Colonic mucosa (tissue), 4 donors: ENCODE measurements at places on chromosomes 1 and 21. TPM values are rescaled to one million over a fixed set of nuclear protein-coding genes. Genes with fewer than 3 reads are reported as not detected.

The TMPRSS2 gene
- total RNA-seq: 261 TPM

The MCOLN2 gene
- 21.6 TPM for total RNA-seq

DNA sequence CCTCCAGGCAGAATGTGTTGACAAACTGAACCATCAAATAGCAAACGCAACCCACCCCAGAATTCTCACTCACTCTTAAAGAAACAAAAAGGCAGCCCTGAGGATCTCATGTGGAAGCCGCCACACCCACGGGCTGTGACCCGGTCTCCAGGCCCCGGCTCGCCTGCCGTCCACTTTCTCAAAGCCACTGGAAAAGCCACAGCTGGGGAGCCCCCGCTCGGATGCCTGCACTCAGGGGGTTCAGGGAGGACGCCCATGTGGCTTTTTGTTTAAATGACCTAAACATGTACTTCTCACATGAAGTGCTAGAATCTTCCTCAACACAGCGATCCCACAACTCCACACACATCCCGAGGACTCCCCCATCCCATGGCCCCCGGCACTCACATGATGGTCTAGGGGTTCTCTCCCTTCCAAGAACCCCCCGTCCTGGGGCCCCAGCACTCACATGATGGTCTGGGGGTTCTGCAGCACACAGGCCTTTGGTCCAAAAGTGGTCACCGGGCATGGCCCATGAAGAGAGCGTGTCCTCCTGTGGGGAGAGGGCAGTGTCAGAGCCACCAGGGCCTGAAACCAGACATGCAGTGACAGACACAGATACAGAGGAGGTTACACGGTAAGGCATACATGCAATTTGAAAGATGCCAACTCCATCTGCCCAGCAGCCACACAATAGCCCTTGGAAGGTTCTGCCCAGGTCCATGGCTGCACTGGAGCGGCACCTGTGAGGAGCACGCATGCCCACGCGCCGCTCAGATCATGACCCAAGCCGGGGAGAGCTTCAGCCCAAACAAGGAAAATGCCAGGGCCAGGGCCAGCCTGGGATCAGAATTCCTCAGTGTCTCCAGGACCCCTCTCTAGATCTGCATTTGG, 16.5 kb downstream of the NADK start:
- H3K27ac ChIP-seq: no peak overlapping the region
- H3K4me3 ChIP-seq: no peak overlapping the region
- peaks cover 16% of the 10 kb centered on the region for H3K4me1 ChIP-seq
- H3K27me3 ChIP-seq: no peaks in the 10 kb centered on the region
- DNase-seq: no peak
- peaks cover 10% of the 10 kb centered on the region for H3K36me3 ChIP-seq

- H3K4me3 ChIP-seq: no peak overlapping the region
- no peaks in the 10 kb centered on the region for H3K36me3 ChIP-seq
- H3K27me3 ChIP-seq: no peaks in the 10 kb centered on the region
- H3K4me1 ChIP-seq: no peaks in the 10 kb centered on the region
- DNase-seq: peak; percentile 40
- H3K27ac ChIP-seq: peak overlapping the region; percentile 39
Measured at GRCh38 chr1:220803401-220804201, 16.9 kb downstream of the MTARC1 start.

GRCh38 chr21:42855171-42855936, 24.0 kb downstream of the WDR4 start:
- H3K4me1 ChIP-seq: no peaks in the 10 kb centered on the region
- no peak for DNase-seq
- no peaks in the 10 kb centered on the region for H3K27me3 ChIP-seq
- H3K27ac ChIP-seq: no peak overlapping the region
- H3K36me3 ChIP-seq: peaks cover 12% of the 10 kb centered on the region
- no peak overlapping the region for H3K4me3 ChIP-seq

GRCh38 chr1:113780374-113781146, 21.3 kb upstream of the PHTF1 start:
- peaks cover 6% of the 10 kb centered on the region for H3K4me1 ChIP-seq
- no peak for DNase-seq
- H3K4me3 ChIP-seq: no peak overlapping the region
- H3K27ac ChIP-seq: peak overlapping the region; percentile 26
- H3K36me3 ChIP-seq: no peaks in the 10 kb centered on the region
- H3K27me3 ChIP-seq: no peaks in the 10 kb centered on the region

DNA sequence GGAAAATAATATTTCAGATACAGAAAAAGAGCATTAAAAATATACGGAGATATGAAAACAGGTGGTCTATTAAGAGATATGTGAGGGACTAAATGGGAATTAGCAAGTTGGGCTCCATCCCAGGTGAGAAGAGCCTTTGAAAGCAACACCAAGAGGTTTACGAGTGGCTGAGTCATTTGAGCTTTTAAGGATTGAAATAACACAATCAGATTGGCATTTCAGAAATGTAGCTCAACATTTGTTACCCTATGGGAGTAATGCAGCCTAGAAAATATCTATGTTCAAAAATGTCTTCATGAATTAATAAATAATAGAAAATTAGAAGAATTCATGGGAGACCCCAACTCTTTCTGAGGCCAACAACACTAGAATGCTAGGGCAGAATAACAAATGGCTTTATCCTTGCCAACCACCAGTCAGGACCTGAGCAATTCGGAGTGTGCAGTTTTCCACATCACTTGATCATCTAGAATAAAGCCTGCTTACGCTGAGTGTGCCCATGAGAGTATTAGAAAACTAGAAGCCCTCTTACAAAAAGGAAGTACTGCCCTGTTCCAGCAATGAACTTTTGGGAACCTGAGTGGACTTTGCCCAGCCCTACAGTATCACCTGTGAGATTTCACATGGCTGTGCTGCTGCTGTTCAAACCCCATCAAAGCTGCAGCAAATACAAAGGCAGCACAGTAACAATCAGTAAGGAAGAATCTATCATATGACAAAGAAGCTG, 538.0 kb upstream of the CAMK1G start:
- no peak overlapping the region for H3K27ac ChIP-seq
- H3K27me3 ChIP-seq: no peaks in the 10 kb centered on the region
- H3K4me3 ChIP-seq: no peak overlapping the region
- H3K4me1 ChIP-seq: no peaks in the 10 kb centered on the region
- DNase-seq: no peak

GRCh38 chr21:36926989-36927718, 39.3 kb downstream of the HLCS start:
- H3K27ac ChIP-seq: no peak overlapping the region
- no peaks in the 10 kb centered on the region for H3K4me1 ChIP-seq
- no peak overlapping the region for H3K4me3 ChIP-seq
- DNase-seq: no peak

DNA sequence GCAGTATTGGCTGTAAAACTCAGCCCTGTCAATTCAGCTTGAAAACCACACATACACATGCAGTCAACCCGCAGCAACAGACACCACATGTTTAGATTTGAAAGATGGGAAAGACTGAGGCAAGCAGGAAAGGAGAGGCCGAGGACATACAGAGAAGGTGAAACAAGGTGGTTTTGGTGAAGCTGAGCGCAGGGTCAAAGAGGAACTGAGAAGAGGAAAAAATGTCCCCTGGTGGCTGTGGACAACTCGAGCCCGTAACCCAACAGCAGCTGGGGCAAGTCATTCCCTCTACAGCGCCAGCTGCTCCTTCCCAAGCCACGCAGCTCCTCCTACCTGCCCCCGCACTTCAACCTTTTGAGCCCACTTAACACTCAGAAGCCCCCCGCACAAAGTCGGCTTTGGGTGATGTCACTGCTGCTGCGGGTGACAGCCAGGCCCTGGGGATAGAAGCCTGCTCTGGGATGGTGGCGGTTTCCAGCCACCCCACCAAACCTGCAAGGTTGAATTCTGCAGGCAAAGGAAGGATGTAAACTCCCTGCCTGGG, 63.0 kb downstream of the KCNN3 start:
- H3K4me3 ChIP-seq: no peak overlapping the region
- DNase-seq: no peak
- no peaks in the 10 kb centered on the region for H3K36me3 ChIP-seq
- H3K27me3 ChIP-seq: no peaks in the 10 kb centered on the region
- H3K27ac ChIP-seq: no peak overlapping the region
- H3K4me1 ChIP-seq: no peaks in the 10 kb centered on the region
